NCI-H446 (cell line): ENCODE measurements at places on chromosomes 7 and 10.

- DNase-seq: no peak
These were observed 13.9 kb upstream of the WNT8B start for GRCh38 chr10:100448951-100449350.

GRCh38 chr7:124152859-124153692 lies 120.2 kb upstream of the TMEM229A start:
- DNase-seq: no peak

DNA sequence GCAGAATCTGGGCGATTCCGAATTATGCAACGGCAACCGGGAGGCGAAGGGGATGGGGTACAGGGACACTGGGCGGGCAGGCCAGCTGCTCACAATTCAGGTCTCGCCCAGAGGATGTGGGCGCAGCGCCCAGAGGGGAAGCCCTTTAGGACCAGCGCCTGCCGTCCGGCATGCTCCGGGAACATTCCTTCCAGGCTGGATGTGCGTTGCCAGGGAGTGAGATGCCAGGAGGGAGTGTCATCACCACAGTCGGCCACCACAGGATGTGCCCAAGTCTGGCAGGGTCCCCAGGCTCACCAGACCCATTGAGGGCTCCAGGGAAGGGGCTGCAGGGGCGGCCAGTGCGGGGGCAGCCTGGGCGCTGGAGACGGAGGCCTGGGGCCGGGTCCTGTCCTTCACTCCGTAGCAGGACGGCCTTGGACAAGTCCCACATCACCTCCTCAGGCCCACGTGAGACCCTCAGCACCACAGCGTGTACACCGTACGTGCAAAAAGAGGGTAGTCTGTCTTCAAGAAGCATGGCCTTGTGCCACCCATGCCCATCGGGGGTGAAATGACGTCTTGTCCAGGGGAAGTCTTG lies 63.9 kb downstream of the FOXL3 start:
- DNase-seq: no peak

GRCh38 chr10:79159785-79160184 lies 91.0 kb downstream of the ZMIZ1 start:
- no peak for DNase-seq

GRCh38 chr7:27605689-27606269 lies 56.9 kb downstream of the HIBADH start:
- DNase-seq: no peak

DNA sequence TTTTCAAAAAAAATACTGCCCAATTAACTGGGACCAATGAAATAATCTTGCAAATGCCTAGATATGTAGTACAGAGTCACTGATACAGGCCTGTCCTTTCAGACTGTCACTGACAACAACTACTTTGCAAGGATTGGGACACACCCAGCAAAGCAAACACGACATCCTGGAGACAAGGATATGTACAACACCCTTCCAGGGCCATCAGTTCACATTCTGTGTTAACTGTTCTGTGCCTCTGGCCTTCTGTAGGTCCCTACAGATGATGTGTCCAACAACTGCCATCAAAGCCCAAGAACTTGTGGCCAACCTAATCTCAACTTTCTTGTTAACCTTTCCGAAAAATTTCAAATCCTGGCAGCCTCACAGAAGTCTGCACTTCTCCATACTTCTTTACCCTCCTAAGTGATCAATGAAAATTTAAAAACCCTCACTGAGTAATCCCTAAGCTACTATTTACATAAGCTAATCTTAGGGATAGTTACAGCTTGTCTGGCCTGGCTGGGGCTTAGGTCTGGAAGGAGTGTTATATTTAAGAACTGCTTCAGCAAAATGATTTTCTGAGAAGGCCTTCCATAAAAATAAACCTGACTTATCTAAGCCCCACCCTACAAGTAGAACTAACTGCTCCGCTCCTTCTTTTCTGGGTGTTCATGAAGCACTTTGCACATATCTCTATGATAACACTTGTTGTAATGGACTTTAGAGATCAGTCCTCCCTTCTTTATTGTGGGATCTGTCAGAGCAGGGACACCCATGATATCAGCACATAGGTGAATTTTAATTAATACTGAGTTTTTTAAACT lies 21.0 kb downstream of the COBL start:
- DNase-seq: no peak
